Inflammatory macrophage treated with lipopolysaccharide for 1 hour (primary cell): ENCODE measurements at places on chromosomes 11 and 22.

- DNase-seq: no peak
Observed at GRCh38 chr11:22006901-22007300, 186.0 kb upstream of the ANO5 start.

DNA sequence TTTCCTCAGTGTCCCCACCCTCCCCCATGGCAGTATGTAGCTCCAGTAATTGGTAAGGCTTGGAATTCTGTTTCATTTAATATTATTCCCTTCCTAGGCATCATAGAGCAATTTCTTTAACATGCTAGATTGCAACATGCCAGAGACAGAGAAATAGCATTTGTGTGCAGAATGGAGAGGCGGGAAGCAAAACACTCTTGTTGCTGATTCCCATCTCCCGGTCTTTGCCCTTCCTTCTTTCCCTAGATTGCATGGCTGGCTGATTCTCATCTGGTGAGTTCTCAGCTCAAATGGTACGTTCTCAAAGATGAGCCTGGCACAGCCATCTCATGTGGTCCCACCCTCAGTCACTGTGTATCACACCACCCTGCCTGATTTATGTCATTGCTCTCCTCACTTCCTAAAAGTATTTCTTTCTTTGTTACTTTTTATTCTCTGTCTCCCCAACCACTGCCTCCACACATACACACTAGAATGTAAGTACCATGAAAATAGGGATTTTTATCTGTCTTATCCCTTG lies 66.9 kb downstream of the ARFGAP2 start:
- no peak for DNase-seq

DNA sequence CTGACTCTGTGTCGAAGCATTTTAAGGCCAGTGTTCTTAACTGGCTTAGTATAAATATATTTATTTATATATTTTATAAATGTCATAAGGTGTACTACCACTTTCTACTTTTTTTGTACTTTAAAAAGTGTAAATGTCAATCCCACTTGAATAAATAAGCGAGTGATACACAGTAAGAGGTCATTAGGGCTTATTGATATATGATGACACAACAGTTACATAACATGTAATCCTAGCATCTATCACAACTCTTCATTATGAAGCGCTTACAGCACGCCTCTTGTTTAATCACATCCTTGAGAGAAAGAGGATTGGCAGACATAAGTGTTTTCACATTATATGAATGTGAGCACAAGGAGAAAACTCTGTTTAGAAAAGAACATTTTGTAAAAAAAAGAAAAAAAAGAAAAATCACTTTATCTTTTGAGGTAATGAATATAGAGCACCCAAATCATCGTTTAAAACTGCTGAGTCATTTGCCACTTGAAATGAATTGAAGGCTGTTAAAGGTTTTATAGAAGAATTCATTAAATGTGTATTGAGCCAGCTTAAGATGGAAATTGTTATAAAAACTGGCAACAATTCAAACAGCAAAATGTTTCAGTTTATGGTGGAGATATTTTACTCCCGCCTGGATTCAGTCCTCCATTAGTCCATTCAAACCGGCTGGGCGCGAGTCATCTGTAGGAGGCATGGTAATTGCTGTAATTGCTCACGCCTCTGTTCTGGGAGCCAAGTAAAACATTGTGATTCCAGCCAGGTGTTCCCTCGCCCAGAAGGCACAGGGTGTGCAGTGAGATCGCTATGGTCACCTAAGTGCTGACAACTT lies 627.3 kb upstream of the KIRREL3 start:
- no peak for DNase-seq

- no peak for DNase-seq
Observed at GRCh38 chr11:58596621-58597020, 17.8 kb downstream of the ZFP91 start.

DNA sequence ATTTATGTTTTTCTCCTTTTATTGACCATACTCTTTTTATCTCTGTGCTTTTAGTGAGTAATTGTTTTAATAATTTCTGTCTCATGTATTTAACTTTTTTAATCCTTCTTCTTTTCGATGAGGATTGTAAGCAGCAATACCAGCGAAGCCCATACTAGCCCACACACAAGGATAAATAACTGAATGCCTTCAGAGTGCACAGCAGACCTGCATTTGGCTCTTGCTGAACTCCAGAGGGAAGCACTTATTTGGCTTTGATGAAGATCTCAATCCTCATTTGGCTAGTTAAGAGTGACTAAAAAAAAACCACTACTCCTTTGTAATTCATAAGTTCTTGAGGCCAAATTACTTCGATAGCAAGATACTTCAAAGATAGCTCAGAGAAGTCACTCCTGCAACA lies 293.3 kb downstream of the METTL15 start:
- no peak for DNase-seq

DNA sequence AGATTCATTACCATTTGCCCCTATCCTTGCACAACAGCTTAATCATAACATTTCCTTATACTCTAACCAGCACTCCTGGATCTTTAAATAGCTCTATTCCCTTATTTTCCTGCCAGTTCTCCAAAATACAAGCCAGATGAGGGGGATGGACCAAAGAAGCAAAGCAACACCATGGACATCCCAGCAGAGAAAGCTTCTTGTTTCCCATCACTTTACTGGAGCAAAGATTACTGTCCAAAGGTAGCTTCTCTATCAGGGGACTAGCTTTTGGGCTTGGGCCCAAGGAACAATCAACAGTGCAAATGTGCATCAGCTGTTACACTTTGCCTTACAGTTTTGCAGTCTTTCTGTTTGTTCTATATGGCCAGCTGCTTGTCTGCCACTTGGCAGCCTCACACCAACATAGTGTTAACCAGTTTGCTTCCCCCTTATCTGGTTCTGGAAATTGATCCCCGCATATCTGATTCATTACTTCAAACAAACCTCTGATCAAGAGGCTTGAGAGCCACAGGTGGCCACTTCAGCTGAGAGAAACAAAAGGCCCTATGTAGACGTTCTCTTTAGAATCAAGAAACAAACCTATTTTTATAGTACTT lies 814.3 kb downstream of the METTL15 start:
- DNase-seq: no peak

- no peak for DNase-seq
Observed at GRCh38 chr11:27933992-27934829, 173.7 kb downstream of the KIF18A start.

- DNase-seq: no peak
Observed at GRCh38 chr22:48889209-48889830, 938.4 kb downstream of the BRD1 start.

DNA sequence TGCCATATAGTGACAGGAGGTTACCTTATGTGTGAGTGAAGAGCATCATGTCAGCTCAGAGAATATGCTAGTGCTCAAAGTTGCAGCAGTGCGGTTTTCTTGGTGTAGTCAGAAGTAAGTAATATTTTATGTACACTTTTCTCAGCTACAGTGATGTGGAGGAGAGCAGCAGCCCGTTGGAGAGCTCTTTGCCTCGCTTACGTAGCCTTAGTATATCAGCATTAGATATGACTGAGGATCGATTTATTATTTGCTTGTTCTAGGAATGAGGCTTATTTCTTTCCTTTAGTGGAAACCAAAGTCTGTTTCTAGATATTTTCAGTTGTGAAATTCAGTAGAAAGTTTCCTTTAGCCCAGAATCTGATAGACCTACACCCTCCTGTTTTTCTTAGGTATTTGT lies 63.6 kb downstream of the PPP2R1B start:
- DNase-seq: no peak

- no peak for DNase-seq
Observed at GRCh38 chr11:122177238-122177637, 61.2 kb upstream of the BLID start.

- DNase-seq: no peak
Observed at GRCh38 chr11:44518968-44519550, 46.4 kb upstream of the CD82 start.

- DNase-seq: no peak
Observed at GRCh38 chr11:34680206-34680605, 59.3 kb downstream of the EHF start.

GRCh38 chr11:73226297-73227006 lies 8.4 kb downstream of the P2RY2 start:
- DNase-seq: no peak

DNA sequence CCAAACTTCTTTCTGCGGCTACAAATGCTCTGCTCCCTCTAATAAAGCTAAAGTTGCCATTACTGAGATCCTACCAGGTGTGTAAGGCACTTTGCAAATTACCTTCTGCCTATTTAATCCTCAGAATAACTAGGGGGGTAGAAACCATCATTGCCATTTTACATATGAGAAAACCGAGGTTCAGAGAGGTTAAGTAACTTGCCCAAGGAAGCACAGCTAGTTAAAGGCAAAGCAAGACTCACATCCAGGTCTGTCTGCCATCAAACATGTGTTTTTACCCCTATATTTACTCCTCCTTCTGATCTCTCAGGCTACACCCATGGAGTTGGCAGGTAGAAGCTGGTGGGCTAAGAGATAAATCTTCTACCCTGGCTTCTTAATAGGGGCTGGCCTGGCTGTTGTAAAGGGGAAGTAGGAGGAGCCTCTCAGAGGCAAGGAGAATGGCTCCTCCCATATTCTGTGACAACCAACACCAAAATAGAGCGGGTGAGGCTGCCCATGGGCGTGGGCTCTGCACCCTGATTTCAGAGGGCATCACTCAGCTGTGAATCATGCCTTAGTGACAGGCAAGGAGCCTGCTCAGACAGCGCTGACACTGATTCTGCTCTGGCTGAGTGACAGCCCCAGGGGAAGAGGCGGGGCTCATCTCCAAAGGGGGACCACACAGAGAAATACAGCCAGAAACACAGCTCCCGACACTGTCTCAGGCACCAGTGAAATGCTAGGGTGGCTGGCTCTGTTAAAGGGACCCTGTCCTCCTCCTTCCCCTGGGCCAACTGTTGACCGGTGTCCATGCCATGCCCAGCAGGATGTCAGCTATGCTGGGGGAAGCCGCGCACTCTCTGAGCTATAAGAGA lies 106.8 kb downstream of the ABTB2 start:
- peak; percentile 98 for DNase-seq

DNA sequence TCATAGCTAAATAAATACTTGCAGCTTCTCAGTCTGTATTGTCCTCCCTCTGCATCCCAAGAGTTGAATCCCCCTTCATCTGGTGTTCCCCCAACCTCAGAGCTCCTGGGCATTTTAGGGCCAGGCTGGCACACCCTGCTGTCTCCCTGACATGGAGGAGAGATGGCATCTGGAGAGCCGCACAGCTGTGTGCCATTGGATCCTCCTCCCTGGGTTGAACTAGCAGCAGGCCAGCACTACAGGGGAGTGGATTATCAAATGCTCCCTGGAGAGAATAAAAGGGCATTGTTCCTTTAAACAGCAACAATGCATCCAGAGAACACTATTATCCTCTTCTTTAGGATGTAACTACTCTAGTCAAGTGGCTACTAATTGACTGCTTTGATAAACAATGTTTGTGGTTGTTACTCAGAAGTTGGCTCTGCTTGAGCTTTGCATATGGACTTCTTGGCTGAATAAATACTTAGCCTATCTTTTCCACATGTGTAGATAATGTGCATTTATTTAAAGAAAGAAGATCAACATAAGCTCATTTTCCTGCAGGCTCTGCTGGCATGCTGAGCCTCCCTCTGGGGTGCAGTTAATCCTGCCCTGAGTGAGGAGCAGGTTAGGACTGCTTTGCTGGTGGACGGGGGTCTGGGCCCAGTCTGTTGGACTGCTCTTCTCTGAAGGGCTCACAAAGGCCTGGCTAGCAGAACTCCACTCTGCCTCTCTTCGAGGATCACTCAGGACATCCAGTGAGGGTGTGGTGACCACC lies 897.2 kb downstream of the TBC1D22A start:
- DNase-seq: no peak

- no peak for DNase-seq
Observed at GRCh38 chr11:64747961-64748665, 4.2 kb upstream of the RASGRP2 start.

- no peak for DNase-seq
Observed at GRCh38 chr22:25569361-25569760, 4.9 kb downstream of the GRK3 start.

- no peak for DNase-seq
Observed at GRCh38 chr22:24727218-24727851, 47.2 kb downstream of the PIWIL3 start.

- no peak for DNase-seq
Observed at GRCh38 chr11:72139500-72139899, 4.0 kb downstream of the FOLR3 start.

DNA sequence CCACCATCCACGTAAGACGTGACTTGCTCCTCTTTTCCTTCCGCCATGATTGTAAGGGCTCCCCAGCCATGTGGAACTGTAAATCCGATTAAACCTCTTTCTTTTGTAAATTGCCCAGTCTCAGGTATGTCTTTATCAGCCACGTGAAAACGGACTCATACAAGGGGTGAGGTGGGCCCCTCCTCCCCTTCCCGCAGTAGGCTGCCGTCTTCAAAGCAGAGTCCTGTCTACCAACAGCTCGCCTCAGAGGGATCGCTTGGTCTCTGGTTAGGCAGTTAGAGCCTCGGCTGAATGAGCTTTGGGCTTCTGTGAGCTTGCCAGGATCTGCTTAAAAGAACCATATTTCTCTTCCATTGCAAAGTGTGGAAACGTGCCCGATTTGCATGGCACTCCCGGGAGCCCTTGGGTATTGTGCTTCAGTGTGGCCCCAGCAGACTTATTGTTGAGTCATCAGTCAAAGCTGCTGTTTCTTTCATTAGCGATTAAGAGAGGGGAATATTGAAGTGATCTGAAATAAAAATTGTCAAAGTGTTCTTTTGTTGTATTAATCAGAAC lies 338.3 kb downstream of the TBC1D22A start:
- no peak for DNase-seq

DNA sequence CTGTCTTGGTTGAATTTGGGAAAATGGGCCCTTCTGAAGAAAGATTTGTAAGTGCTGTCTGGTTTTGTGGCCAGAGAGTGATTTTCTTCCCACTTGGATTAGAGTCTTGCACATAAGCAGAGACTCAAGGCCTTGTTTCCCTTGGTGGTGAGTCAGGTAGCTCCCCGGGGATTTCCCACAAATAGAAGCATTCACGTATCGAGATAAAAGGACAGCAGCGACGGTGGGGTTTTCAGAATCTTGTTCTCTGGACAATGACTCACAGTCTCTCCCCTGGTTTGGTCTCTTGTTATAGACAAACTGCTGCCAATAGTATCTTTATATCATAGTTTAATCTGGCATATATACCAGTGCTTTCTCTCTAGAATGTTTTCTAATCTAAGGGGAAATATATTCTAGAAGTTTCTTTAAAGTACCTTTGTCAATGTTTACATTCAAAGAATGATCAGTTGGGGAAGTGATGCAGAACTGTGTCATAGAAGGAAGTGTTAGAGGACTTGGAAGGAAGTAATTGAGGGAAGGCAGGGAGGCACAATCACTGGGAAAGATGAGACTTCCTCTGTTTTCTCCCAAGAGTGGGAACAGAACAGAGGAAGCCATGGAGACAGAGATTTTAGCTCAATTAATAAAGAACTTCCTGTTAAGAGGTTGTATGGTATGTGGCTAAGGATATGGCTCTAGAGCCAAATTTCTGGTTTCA lies 18.1 kb downstream of the POLA2 start:
- peak; percentile 58 for DNase-seq

- no peak for DNase-seq
Observed at GRCh38 chr22:35911877-35912276, 116.7 kb downstream of the RBFOX2 start.

GRCh38 chr11:72812604-72812966 lies 1.6 kb upstream of the ATG16L2 start:
- DNase-seq: no peak

GRCh38 chr11:76624500-76625379 lies 45.8 kb downstream of the LRRC32 start:
- no peak for DNase-seq

- DNase-seq: no peak
Observed at GRCh38 chr11:27386181-27386845, 23.3 kb upstream of the CCDC34 start.
